ENCODE measurements at places on chromosomes 11 and 22.

DNA sequence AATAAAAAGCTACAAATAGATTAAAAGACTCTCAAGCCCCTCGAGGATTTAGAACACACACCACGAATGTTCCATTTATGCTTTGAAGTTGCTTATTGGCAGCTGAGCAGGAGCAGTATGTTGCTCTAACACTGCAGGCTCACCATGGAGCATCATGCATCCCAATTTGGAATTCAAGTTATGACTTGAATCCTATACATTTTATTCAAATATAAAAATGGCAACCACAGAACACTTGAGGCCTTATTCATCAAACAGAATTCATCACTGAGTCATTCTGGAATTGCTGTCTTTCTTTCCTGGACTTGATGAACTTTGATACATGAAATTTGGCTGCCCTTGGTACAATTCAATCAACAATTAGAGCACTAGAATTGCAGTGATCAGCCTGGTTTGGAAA is 24.5 kb upstream of the BLID start:
- no peak for DNase-seq

- DNase-seq = no peak
These were observed 4.4 kb upstream of the MUC5AC start for GRCh38 chr11:1153105-1153950.

- DNase-seq = no peak
These were observed 24.9 kb upstream of the EMSY start for GRCh38 chr11:76419896-76420295.

DNA sequence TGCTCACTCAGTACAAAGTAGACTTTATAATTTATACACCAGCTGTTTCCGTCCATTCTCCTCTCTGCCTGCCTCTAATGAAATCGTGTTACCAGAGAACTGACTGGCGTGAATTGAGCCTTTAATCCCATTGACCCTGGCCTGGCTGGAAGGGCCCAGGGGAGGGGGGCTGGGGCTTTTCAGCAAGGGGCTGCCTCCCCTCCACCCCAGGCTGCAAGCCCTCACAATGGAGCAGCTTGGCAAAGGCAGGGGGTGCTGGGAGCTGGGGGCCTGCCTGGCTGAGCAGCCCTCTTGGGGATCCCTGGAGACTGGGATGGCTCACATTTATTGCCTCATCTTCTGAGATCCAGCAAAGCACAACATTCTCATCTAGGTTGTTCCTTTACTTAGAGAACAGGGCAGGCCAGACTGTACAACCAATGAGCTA is 25.8 kb upstream of the LMO1 start:
- no peak for DNase-seq

- no peak for DNase-seq
These were observed 54.5 kb upstream of the MPEG1 start for GRCh38 chr11:59267196-59267595.

DNA sequence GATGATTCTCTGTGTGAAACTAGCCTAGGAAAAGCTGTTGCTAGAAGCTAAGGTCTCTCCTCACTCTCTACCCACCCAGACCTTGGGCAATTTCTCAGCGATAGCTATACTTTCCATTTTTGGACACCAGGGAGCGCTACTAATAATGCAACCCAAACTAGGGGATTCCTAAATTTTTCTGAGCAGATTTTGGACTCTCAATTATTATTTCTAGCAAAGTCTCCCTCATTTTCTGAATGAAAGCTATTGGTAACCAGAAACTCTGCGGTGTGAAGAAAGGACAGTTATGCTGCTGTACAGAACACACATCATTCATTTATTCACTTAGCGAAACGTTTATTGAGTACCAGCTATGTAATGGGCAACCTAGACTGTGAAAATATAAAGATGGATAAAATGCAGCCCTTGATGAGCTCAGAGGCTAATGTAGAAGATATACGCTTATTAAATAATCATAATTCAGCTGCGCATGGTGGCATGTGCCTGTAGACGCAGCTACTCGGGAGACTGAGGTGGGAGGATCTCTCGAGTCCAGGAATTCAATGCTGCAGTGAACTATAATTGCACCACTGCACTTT is 6.1 kb upstream of the STIM1 start:
- peak; percentile 59 for DNase-seq

DNA sequence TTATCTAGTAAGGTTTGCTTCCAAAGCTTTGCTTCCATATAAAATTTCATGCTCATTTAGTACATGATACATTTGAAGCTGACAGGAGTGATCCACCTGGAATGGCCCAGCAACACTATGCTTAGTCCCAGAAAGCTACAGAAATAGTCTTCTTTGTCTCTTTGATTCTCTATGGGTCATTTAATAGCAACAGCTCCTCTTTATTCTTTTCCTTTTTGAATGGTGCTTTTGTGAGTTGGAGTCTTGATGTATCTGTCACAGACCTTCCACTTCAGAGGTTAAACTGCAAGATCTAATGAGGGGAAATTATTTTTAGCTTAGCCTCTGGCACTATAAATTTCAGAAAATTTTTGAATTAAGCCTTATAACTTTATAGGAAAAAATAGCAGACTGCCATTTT is 509.5 kb downstream of the KCNA4 start:
- no peak for DNase-seq

DNA sequence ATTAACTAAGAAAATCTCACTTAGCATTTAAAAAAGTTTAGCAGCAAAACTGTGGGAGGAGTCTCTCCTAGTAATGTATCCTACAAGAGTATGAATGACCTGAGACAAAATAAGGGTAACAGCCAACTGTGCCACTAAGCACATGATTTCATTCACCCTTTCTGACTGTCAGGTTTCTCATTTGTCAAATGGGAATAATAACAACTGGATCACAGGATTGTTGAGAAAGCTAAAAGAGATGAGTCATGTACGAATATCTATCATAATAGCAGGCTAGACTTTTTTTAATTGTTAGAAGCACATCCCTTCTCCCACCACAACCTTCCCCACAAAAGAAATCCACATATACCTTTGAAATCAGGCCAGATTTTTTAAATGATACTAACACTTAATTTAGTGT is 39.5 kb downstream of the MTMR2 start:
- no peak for DNase-seq

- no peak for DNase-seq
These were observed 53.5 kb downstream of the IGLL5 start for GRCh38 chr22:22940961-22941605.

GRCh38 chr11:126601136-126601535 is 245.7 kb downstream of the ST3GAL4 start:
- DNase-seq = no peak

DNA sequence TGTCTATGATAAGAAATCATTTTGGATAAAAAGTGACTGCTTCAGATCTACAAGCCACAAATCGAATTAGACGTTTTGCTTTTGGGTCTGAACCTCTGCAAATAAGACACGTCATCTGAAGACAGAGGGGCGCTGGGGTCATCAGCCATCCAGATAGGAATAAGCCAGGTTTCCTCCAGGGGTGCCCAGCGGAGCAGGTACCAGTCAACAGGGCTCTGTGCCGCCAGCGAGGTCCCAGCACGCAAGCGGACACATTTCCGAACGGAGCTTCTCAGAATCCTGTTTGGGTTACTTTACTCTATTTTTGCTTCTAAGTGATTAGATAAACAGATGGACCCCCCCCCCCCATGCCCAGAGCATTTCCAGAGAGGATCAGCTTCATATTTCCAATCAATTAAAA is 873.8 kb downstream of the BRD1 start:
- no peak for DNase-seq

GRCh38 chr11:27656806-27657483 is 43.3 kb downstream of the BDNF start:
- DNase-seq = no peak

DNA sequence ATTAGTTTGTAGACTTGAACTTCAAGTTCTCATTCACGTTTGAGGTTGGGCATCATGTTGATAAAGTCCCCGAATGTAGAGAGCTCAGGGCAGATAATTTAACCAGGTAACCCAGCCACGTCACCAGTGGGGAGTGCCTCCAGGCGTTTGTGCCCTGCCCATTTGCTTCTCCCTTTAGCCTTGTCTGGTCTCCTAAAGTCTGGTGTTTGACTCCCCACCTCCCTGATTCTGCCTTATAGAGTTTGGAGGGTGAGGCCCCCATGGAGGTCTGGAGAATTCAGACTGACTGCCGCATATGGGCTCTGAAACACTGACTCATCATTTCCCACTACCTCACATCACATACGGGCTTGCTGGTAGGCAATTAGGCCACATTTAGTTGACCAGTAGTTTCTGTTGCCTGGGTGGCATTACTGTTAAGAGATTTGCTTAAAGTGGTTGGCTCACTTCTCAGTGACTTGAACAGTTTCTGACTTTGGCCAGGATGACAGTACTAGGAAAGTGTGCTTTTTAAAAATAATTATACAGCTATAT is 99.3 kb upstream of the GAL start:
- no peak for DNase-seq

- DNase-seq = no peak
These were observed 86.0 kb downstream of the DENND5A start for GRCh38 chr11:9179141-9179540.

GRCh38 chr11:121161349-121161917 is 60.4 kb downstream of the TECTA start:
- DNase-seq = no peak

GRCh38 chr11:120899720-120900119 is 124.2 kb upstream of the TBCEL start:
- no peak for DNase-seq

GRCh38 chr11:78262238-78262637 is 73.5 kb downstream of the USP35 start:
- DNase-seq = no peak

- DNase-seq = no peak
These were observed 4.2 kb downstream of the ALDH3B1 start for GRCh38 chr11:68014157-68014946.

DNA sequence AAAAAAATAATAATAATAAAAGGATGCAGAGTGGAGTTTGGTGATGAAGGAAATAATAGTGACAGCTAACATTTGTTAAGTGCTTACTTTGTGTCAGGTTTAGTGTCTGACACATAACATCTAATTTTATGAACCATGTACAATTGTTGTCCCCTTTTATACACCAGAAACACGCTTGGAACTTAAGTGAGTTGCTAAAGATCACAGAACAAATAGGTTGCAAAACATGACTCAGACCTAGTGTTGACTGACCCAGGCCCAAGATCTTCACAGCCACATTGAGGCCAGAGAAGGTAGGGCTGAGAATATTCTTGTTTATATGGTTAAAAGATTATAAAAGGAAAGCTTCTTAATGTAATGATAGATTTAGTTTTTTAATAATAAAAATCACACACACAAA is 25.6 kb upstream of the TMEM135 start:
- no peak for DNase-seq

DNA sequence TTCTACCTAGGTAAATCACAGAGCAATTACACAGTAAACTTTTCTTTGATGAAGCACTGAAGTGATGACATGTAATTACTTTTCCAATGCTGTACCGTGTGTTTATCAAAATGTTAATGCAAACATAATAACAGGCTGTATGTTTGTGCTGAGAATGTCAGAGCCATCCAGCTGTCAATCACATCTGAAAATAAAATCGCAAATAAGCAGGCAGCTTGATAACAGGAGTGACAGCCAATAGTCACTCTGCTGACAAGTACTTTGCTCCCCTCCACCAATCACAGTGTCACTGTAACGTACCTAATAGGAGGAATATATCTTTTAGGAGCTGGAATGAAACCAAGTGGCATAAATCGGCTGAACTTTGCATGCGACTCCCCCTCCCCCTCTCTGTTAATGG is 119.7 kb downstream of the KIRREL3 start:
- no peak for DNase-seq

DNA sequence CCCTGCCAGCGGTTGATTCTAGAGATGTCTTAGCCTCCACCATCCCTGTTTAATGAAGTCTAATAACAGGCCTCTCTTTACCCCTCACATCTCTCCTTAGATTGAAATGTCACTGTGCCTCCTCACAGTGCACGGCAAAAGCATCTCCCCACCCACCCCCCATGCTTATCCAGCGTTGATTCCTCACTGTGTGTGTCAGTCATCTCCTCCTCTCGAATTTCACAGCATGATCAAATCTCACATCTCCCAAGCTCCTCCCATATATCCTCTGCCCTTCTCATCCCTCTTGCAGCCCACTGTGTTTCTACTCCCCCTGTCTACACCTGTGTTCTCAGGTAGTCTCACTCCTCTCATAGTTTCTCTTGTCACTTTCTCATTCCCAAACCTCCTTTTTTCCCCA is 84.6 kb downstream of the DBX1 start:
- no peak for DNase-seq

DNA sequence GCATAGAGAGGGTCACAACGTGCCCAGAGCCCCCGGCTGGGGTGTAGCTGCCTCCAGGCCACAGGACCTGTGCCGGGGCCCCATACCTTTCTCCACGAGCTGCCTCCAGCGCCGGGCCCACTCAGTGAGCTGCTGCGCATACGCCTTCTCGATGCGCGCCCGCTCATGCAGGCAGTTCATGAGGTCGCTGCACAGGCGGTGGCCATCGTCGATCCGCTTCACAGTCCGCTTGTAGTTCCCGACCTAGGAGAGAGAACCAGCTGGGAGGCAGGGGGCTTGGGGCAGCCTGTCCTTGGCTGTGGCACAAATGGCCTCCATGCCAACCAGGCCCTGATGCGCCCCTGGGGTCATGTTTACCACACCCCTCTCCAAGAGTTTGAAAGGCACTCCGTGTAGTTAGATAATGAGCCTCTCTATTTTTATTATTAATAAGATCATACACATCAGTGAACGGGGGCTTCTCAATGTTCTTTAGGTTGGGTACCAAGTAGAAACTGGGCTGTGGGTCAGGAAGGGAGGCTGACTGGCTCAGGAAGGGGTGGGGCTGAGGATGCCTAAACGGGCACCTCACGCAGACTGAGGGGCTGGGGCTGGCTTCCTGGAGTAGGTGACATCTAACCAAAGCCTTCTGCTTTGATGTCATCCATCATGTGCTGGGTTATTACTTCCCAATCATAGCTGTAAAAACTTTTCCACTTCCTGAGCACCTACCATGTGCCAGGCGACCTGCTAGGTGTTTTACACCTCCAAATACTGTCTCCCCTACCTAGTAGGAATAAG is 36.5 kb upstream of the ARFGAP3 start:
- peak; percentile 13 for DNase-seq

- DNase-seq = no peak
These were observed at the start of gene MAPK12 for GRCh38 chr22:50261615-50262459. TSS of gene MAPK12 (minus strand) at chr22:50261683. CDS start at chr22:50261509, 174 bp downstream.

DNA sequence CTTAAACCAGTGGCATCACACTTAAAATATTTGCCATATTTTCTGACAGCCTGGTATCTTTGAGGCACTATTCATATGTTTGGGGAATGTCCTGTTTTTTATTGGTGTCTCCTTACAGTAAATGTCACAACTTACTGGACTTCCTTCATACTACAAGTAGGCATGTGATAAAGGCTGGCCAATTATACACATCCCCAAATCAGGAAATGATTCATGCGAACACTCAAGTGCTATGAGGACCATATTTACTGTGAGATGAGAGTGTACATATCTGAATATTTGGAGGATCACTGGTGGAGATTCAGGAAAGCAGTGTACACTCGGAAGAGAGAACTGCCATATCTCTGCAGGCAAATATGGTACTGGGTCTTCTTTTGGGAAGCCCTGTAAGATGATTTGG is 913.8 kb upstream of the CHORDC1 start:
- no peak for DNase-seq

- no peak for DNase-seq
These were observed 17.9 kb downstream of the GNAZ start for GRCh38 chr22:23088199-23088604.

Measured in CD4-positive, alpha-beta T cell treated with Interleukin-6 at 100 ng/mL for 8 hours (primary cell).